ENCODE measurements at places on chromosomes 2 and 18. TPM values are rescaled to one million over a fixed set of nuclear protein-coding genes. Genes with fewer than 3 reads are reported as not detected.
A peak's percentile ranks its signal among the peaks of the same experiment; 100 is the strongest.

GRCh38 chr18:24922491-24922890 is 429.5 kb downstream of the ZNF521 start:
- no peak for DNase-seq

DNA sequence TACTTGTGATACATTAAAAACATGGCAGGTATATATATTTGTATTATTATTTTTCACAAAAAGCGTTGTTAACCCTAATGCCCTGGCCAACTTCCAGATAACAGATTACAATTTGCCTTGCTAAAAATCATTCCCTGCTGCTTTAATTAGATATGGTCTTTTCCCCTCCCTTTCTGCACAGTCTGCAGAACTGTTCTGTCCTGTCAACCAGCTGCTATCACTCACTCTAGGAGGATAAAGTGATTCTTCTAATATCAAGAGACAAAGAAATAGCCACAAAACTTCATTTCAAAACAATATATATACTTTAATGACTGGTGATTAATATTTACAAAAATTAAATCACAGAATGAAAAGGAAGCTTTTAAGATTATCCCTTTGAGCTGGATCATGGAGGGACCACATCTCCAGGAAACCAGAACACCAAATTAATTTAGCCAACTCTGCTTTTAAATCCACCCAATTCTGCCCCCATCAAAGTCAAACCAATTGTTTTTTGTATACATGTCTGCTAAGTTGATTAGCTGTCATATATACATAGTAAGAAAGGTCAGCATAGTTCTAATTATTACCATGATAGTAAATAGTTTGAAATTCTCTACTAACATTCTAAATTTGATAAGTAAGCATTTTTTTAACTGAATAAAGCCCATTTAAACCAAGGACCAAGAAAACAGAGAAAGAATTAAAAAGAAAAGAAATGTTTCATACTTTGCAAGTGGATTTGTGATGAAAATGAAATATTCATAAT is 55.7 kb downstream of the RND3 start:
- peak; percentile 59 for DNase-seq

DNA sequence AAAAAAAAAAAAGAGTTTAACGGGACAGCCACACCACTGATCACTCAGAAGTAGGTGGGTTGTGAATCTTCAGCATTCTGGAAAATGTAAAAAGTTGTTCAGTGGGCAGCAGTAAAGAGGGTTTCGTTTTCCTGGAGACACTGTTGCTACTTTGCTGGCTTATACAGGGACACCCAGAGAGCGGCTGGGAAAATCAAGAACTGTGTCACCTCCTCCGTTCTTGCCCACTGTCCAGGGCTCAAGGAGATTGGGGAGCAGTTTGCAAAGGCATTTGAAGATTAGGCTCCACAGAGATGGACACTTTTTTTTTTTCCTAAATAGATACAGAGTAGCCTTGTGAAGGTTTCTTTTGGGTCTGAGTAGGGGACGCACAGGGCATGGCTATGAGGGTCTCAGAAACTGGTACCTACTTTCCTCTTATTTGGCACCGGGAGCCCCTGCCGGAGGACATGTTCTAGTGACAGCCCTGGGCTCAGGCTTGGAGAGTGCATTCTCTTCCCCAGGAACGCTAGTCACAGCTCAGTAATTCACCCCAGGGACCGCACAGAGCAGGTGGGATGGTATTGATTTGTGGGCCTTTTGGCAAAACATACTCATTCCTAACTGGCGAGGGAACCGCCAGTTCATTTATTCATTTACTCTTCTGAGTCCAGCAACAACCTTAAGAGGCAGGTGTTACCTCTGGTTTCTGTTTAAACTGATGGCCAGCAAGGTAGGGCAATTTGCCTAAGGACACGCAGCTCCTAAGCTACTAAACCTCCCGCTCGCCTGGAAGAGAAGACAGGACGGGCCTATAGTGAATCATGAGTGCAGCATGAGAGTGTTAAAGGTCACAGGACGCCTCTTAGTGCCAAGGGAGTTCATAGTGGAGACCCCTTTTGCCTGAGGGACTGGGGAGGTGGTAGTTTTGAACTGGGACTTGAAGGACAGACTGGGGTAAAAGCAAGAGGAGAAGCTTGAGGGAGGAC is 53.1 kb downstream of the HPCAL1 start:
- no peak for DNase-seq

DNA sequence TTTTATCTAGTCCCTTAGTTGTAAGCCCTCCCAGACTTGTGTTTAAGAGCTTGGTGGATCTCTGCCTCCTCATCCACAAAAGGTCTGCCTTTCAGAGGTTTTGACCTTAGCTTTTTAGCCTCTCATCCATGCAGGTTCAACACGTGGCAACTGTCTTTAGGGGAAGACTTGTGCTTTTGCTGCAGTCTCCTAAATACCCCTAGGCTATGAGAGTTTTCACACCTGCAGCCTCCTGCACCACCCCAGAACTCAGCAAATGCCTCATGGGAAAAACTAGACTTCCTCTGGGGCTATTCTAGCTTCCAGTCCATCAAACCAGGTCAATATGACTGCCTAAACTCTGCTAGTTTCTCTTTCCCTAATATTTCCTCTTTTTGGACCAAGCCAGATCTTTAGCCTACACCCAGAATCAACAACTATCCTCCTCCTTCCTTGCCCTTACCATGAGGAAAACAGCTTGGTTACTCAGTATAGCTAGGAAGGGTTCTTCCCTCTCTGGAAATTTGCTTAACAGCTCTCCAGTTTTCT is 132.3 kb upstream of the RIOK3 start:
- DNase-seq: no peak

DNA sequence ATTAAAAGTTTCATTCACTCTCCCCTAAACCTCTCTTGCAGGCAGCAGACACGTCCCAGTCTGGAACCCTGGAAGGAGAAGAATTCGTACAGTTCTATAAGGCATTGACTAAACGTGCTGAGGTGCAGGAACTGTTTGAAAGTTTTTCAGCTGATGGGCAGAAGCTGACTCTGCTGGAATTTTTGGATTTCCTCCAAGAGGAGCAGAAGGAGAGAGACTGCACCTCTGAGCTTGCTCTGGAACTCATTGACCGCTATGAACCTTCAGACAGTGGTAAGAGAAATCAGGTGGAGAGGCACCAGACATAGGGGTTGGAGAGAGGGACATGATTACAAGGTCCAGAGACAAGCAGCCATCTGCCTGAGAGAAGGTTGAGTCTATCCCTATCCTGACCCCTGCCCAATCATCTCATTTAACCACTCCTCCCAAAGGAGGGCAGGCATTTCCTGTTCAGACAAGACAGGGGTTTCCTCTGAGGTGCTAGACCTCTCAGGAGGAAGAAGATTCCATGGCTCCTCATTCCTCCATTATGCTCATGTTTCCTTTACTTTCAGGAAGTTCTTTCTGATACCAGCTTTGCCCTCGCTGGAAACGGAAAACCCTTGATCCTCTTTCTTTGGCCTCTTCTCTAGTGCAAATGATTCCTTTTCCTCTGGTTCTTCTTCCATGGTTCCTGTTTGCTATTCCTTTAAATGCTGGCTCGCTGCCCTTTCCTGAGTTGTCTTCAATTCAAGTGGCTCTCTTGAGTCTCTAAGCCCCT is 15.1 kb downstream of the PLCD4 start:
- no peak for DNase-seq

DNA sequence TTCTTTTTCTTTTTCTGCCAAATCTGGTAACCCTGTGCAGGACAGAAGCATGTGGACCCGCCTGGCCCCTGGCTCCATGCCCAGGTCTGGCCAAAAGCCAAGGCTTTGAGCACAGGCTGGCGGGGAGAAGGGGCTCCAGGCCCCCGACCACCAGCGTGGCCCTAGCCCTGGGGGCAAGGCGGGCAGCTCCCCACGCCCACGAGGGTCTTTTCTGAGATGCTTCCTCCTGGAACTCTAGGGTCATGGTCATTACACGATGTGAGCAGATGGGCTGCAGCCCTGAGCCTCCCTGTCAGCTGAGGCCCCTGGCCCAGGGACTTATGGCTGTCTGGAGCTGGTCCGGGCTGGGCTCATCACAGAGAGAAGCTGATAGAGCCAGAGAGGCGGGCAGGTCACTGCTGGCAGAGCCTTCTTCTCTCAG is 5.7 kb upstream of the OTOS start:
- DNase-seq: no peak

GRCh38 chr2:86512034-86512433 is 51.2 kb downstream of the CHMP3 start:
- DNase-seq: no peak

DNA sequence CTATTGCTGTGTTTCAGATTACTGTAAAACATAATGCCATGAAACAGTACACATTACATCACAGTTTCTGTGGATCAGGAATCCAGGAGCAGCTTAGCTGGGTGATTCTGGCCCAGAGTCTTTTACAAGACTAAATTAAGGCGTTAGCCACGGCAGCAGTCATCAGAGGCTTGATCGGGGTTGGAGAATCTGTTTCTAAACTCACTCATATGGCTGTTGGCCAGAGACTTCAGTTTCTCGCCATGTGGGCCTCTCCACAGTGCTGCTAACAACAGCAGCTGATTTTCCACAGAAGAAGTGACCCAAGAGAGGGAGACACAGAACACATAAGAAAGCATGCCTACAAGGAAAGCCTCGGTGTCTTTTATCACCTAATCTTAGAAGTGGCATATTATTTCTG is 89.2 kb upstream of the MYO3B start:
- DNase-seq: peak; percentile 38

- DNase-seq: no peak
Measured at GRCh38 chr18:79685281-79685680, 5.7 kb downstream of the CTDP1 start.

- no peak for DNase-seq
Measured at GRCh38 chr2:233414777-233415570, 60.7 kb downstream of the DGKD start.

DNA sequence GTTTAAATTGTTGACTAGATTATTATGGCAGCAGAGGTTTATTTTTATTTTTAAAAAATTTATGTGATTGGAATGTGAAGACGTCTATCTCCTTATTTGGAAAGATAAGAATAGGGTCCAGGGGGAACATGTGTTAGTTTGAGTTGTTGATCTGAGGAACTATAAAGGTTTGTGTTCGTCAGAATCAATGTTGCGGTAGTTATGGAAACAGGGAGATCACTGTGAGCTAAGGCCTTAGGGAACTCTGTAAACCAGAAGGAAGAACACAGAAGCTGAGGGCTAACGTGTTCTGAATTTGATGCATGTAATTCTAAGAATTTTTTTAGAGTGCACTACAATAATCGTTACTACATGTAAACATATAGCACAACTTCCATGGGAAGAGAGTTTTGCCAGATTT is 168.5 kb upstream of the ZSWIM2 start:
- no peak for DNase-seq

GRCh38 chr2:237720444-237720843 is 78.1 kb upstream of the RBM44 start:
- no peak for DNase-seq

GRCh38 chr18:50986360-50987087 is 18.7 kb downstream of the ELAC1 start:
- DNase-seq: no peak

DNA sequence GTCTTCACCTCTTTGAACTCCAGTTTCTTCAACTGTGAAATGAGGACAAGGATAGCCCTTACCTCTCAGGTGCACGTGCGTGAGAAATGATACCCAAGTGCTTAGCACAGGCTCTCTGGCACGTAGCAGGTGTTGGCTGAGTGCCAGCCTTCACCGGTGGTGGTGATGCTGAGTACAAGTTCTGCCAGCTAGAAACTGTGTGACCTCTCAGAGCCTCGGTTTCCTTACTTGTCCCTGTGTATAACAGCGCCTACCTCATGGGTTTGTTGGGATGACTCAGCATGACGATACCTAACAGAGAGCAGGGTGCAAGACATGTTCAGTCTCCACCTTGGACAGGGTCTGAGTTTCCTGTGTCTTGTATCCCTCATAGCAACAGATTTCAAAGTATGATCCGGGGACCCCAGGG is 205.1 kb downstream of the TNS1 start:
- no peak for DNase-seq

DNA sequence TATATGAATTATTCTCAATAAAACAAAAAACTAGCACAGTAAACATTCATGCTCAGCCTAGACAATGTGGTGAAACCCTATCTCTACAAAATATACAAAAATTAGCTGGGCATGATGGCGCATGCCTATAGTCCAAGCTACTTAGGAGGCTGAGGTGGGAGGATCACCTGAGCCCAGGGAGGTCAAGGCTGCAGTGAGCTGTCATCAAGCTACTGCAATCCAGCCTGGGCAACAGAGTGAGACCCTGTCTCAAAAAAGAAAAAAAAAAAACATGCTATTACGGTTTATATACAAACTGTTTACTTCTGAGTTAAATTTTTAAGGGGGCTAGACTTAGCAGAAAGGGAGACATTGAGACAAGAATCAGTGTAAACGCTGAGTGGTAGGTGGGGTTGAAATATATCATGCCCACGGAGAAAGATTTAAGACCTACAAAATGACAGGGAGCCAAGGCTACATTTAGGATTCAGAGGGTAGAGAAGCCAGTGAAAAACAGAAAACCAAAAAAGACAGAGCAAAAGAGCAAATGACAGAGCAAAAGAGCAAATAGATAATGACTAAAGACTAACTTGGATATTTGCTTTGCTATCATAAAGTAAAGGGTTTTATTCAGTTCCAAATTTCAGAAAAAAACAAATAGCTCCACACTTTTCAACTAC is 7.5 kb downstream of the TTC32 start:
- no peak for DNase-seq

GRCh38 chr2:55087936-55088335 is 37.7 kb upstream of the RTN4 start:
- no peak for DNase-seq

DNA sequence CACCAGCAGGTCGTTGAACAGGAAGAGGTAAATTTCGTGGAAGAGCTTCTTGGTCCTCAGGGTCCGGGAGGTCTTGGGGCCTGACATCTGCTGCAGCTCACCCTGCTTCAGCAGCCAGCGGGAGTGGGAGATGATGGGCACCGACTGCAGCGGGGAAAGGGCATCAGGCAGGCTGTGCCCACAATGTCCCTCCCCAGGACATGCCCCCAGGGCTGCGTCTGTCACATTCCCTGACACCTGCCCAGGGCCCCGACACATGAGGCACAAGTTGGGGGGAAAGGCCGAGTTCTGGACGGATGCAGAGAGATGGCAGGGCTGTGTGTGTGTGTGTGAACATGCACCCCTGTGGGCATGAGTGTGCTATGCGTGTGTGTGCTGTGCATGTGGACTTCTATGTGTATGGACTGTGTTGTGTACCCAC is 13.9 kb downstream of the SNORC start:
- no peak for DNase-seq

GRCh38 chr2:207167099-207167923 is 1.6 kb upstream of the KLF7 start:
- no peak for DNase-seq

DNA sequence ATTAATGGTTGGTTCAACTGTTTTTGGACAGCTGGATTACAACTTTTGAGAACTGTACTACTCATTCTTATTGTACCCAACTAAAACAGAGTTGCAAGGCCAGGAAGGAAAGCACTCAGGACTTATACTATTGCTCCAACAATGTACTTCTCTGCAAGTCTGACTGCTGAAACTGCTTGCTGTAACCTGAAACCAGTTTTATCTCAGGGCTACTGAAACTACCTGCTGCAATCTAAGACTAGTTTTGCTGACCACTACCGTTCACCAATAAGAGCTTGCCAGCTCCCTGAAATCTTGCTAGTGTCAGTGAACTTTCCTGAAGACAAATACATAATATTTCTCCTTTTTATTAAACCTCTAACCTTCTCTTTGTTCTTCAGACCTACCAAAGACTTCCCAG is 157.3 kb downstream of the CDCA7 start:
- no peak for DNase-seq

GRCh38 chr2:15377202-15377601 is 183.9 kb downstream of the NBAS start:
- DNase-seq: no peak

The CYP27A1 gene
- 30.8 TPM for polyA plus RNA-seq

The SERTAD2 gene
- polyA plus RNA-seq: 22.3 TPM

The CRYGA gene
- not detected for polyA plus RNA-seq

The CRIM1 gene
- polyA plus RNA-seq: 35.5 TPM

The ZNF236 gene
- polyA plus RNA-seq: 11.1 TPM

The MARCO gene
- polyA plus RNA-seq: 0.31 TPM

The ZNF521 gene
- polyA plus RNA-seq: 55.5 TPM

The POTEI gene
- 0.90 TPM for polyA plus RNA-seq

Data from right lung (tissue), 10 donors.